Heart left ventricle (tissue), 16 donors: ENCODE measurements at places on chromosomes 12 and 14.

GRCh38 chr14:38135106-38135867, 72.4 kb upstream of the SSTR1 start:
- no peak for DNase-seq

DNA sequence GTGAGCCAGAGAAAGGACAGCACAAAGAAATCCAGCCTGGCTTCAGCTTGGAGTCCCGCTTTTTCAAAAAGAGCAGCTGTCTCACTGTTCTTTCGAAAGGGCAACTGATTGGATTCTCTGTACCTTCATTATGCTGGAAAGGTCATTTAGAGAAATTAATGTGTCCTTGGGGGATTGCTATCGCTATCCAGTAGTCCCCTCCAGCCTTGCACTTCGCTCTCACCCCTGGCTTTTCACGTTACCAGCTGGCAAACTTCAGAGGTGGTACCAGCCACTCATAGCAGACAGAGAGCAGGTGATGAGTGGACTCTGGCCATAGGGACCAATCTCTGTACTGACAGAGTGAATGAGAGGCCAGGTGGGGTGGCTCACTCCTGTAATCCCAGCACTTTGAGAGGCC, 11.8 kb upstream of the NUAK1 start:
- DNase-seq, result no peak

DNA sequence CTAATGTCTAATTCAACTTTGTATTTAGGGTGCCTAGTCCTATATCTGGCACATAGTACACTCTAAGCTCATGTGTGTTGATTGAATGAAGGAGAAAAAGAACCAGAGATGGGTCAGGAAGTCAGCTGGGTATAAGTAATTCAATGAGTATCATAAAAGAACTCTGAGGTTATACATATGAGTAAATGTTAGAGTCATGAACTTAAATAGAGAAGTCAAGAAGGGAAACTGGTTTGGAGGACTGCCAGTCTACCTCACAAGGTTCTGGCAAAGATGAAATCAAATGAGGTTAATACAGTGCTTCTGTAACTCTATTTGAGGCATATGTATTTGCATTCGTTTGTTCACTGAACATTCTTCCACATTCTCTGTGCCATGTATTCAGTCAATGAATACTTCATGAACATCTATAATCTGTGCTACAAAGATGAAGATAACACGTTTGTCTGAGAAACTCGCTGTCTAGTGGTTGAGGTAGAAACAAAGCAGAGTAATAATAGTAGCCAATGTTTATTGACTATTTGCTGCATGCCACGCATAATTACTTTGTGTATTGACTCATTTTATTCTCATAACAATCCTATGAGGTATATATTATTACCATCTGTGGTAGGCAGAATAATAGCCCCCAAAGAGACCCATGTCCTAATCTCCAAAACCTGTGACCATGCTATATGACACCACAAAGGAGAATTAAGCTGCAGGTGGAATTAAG, 88.9 kb downstream of the PTGER2 start:
- no peak for DNase-seq

DNA sequence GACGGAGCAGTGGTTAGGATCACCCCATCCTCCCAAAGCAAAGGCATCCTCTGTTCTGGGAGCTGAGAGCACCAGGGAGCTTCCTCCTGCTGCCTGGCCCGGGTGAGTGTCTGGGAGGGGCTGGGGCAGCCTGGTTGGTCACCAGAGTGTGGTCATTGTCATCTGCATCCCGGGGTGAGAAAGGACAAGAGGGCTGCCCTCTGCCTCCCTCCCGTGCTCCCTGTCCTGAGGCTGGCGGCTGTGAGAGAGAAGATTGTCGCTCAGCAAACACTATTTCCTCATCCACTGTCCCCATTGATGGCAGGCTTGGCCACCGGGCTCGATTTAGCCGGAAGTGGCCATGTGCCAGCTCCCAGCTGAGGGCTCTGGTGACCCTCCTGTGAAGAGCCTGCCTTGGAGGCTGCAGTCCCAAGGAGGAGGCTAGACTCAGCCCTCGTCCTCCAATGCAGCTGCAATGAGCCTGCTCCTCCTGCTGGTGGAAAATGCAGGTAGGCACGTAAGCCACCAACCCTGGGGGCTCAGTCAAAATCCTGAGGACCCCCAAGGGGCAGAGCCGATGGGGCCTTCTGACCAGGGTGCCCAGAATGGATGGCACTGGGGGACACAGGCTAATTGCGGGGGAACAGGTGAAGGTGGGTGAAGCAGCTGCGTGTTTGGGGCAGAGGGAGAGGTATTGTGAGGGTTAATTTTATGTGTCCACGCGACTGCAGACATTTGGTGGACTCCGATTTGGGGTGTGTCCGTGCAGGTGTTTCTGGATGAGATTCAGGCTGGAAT, 155.7 kb downstream of the KIF26A start:
- no peak for DNase-seq

DNA sequence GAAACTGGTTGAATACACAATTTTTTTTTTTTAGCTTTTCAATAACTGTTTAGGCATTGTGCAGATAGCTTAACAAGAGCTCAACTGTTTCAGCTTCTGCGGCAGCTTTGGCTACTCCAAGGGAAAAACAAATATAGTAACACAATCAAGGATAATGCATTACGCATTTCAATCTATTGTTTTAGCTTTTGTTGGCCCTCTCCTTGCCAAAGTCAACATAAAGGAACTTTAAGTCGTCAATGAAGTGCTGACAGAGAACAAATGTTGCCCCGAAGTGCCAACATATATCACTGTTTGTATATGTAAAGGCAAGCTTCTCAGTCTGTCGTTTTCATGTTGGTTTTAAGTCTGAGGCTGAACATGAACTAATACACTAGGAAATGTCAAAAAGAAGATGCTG, 1087.4 kb upstream of the FLRT2 start:
- DNase-seq, result no peak

- DNase-seq, result no peak
Measured at GRCh38 chr12:121534495-121535148, 46.2 kb downstream of the KDM2B start.

DNA sequence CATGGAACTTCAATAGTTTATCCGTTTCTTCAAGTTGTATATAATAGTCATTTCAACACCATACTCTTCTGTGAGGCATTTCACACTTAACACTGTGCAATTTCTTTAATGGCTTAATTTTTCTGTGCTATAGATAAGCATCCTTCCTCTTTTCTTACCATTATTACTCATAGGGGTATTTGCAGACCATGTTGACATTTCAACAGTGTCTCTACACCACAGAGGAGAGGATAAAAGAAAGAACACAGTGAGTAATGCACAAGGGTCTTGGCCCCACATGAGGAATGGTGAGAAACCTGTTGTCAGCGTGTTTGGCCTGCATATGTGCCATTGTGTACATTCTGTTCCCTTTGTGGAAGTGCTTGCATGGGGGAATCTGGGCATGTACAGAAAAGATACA, 421.5 kb upstream of the MDGA2 start:
- DNase-seq, result no peak

GRCh38 chr14:81516986-81517797, 16.5 kb downstream of the SEL1L start:
- DNase-seq, result no peak

- no peak for DNase-seq
Measured at GRCh38 chr14:59117754-59118528, 70.5 kb upstream of the DAAM1 start.

GRCh38 chr14:64688811-64689281, 15.4 kb upstream of the PLEKHG3 start:
- DNase-seq, result no peak
